ENCODE measurements at places on chromosomes 7 and 10. TPM values are rescaled to one million over a fixed set of nuclear protein-coding genes. Genes with fewer than 3 reads are reported as not detected.

DNA sequence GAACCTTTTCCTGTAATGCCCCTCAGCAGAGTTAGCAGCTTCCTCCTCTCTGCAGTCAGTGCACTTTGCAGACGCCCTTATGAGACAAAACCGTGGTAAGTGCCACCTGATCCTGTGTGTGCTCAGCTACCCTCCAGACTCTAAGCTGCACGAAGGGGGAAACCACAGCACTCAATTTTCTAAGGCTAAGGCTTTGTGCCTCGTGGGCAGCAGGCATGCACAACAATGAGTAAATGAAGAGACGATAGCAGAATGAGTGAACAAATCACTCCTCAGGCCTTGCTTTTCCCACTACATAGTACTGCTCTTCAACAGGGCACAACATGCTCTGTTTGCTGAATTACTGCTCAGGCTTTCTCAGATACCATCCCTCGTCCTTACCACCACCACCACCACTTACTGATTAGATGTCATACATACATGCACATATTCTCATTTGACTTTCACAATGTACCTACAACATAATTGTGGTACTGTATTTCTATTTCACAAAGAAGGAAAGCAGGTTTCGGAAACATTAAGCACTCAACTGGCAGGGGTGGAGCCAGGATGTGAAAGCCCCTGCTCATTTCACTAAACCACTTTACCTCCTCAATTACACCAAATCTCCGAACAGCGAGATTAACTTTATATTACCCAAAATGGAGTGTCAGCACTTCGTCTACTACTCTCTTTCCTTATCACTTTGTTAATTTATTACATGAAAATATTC lies 85.4 kb downstream of the ICA1 start:
- no peak for DNase-seq

DNA sequence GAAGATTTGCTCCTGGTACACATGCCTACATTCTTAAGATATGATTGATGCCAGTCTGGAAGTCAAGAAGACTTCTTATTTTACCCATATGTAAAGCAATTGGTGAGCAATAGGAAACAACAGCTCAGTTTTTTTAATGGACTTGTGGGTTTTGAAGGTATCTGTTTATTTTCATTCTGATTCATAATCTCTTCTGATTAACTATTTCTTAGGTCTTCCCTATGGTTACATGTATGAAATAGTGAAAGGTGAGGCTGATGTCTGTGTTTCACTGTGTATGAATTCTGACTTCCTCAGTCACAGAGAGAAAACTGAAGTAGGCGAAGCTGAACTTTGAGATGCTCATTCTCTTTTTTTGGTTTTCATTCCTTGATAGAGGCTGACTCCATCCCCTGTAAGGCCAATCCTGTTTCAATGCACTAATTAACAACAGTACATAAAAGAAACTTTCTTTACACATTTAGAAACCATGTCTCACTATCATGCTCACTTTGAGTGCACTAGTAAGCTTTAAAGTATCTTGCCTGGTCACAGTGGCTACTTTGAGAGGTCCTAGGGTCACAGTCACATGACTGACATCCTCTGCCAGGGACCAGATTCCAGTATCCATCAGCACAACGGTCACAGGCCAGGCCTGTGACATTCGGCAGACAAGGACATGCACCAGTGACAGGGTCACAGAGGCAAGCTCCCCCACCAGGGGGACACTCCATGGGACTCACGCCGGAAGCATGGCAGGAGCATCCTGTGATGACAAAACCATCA lies 59.5 kb upstream of the LAMB1 start:
- no peak for DNase-seq

DNA sequence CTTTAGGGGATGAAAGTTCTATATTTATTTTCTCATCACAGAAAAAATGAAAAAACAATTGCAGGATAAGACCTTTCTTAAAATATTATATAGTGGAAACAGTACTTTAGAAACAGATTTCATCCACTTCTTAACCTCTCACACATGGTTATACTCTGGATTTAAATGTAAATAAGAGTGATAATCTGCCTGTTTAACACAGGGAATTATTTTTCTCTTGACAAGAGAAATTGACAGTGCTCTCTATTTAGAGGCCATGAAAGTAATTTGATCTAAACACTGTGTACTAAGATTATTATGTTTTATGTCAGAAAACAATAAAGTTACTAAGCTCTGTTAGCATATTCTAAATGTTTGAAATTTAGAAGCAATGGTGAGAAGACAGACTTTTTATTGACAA lies 88.4 kb downstream of the PHF14 start:
- DNase-seq = no peak

DNA sequence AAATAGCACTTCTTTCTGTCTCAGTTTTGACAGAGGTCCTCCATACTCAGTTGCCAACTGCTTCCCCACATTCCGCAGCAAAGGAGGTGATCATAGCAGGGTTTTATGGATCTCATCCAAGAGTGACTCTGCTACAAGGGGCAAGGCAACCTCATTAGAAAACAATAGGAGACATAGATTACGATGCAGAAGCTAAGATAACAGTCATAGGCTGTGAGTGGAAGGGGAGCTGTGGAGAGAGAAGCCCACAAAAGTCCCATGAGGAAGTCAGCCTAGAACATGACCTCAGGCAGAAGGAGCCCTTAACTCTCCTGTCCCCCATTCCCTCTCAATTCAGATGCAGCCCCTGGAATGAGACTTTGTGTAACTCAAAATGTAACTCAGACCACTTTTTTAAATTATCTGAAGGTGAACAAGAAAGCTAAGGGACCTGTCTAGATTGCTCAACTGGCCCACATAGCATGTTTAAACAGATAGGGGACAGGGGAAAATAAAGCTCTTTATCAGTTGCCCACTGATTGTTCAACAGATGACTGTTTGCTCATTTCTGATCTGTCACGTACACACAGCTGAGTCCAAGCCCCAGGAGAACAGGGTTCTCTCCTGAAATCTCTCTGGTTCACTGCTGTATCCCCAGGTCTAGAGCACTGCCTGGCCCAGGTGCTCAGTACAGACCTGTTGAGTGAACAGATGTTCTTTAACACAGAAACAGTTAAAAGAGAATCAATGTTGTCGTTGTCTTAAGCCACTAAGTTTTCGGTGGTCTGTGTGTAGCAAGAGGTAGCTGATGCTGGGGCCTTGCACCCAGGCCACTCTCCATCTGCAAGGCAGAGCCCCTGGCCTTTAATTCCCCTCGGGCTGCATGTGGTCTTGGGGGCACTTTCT lies 1.5 kb upstream of the NCOA4 start:
- DNase-seq = no peak

The STYXL1 gene
- 28.4 TPM for total RNA-seq

DNA sequence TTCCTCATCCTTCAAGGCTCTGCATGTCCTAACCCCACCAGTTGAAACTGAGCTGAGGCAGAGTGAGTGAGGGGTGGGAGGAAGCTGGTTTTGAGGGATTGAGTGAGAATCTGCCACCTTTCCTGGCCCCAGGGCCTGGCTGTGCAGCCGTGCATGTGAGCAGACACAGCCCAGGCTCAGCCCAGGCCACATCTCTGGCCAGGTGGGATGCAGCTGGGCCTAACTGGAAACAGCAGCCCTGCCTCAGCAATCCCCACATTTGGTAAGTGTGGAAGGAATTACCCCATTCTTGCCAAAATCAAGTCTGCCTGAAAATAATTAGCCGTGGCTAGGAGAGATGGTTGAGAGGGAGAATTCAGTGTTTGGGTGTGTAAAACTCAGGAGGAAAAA lies 116.6 kb downstream of the NEURL1 start:
- DNase-seq = no peak

- no peak for DNase-seq
Observed at GRCh38 chr10:126833542-126833941, 71.7 kb upstream of the DOCK1 start.

DNA sequence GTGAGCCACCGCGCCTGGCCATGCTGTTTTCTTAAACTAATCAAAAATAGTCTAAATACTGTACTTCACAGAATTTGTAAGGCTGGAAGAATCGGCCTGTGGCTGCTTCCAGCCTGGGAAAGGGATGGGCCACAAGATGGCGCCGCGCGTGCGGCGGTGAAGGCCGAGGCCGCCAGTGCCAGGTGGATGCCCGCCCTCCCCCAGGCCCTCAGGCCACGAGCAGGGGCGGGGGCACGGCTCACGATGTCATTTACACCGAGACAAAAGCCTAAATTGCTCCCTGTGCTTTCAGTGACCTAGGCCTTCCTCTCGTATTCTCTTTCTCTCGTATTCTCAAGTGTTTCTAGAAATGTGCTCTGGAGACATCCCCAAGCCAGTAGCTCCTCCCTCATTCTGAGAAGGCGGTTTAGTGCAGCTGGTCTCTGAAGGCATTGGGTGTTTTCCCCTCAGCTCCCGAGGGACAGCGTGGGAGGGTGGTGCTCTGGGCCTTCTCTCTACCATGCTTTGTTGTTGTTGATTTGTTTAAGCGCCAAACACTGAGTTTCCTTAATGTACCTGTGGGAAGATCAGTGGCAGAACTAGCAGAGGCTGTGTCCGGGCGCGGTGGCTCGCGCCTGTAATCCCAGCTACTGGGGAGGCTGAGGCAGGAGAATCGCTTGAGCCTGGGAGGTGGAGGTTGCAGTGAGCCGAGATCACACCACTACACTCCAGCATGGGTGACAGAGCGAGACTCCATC lies 68.4 kb downstream of the CDC123 start:
- peak; percentile 79 for DNase-seq
